Right ventricle myocardium inferior (tissue), 1 donor: ENCODE measurements at places on chromosomes 1 and 21.
A peak's percentile ranks its signal among the peaks of the same experiment; 100 is the strongest.

DNA sequence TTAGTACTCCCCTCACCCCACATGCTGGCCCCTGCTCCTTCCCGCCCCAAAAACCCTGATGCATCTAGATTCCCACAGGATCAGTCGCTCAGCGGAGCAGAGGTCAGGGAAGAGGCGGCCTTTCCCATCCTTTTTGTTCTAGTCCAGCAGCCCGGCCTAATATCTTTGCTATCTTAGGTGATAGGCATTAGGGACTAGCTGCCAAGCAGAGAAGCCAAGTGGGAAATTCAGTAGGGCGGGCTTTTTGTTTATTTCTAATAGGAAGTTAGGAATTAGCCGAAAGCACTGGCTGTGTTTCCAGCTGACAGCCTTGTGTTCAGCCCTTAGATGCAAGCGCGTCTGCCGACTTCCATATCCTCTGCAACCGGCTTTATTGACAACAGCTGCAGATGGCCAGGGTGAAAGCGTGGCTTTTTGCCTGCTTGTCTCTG is 59.0 kb upstream of the BCAR3 start:
- no peak for DNase-seq

DNA sequence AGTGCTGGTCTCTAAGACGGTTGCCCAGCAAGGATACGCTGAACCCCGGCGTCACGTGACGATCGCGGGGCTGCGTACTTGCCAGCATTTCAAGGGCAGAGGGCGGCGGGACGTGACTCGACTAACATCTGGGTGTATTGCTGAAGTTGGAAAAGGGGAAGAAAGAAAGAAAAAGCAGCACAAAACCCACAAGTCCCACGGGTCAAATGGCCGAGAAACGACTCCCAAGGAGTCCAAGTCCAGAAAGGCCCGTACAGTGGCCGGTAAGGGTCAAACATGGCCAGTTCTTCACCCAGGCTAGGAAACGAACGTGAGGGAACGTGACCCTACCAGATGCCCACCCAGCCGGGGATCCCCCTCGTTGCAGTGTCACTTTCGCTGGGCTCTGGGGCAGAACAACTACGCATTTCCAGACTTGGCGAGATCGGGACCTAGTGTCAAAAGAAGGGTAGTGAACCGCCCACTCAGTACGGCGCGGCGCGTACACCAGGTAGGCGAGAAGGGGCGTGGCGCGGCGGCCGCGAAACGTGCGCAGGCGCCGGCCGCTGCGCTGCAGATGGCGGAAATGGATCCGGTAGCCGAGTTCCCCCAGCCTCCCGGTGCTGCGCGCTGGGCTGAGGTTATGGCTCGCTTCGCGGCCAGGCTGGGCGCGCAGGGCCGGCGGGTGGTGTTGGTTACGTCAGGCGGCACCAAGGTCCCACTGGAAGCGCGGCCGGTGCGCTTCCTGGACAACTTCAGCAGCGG is at the start of the genes PPCS and ZMYND12:
PPCS (plus strand) TSS at position 534 of the 744 bp plus-strand sequence; CDS start at position 557, 23 bp downstream.
ZMYND12 (minus strand) TSS at position 13 of the 744 bp plus-strand sequence. CDS start 25 bp downstream, outside the sequence.
- peak; percentile 95 for DNase-seq

DNA sequence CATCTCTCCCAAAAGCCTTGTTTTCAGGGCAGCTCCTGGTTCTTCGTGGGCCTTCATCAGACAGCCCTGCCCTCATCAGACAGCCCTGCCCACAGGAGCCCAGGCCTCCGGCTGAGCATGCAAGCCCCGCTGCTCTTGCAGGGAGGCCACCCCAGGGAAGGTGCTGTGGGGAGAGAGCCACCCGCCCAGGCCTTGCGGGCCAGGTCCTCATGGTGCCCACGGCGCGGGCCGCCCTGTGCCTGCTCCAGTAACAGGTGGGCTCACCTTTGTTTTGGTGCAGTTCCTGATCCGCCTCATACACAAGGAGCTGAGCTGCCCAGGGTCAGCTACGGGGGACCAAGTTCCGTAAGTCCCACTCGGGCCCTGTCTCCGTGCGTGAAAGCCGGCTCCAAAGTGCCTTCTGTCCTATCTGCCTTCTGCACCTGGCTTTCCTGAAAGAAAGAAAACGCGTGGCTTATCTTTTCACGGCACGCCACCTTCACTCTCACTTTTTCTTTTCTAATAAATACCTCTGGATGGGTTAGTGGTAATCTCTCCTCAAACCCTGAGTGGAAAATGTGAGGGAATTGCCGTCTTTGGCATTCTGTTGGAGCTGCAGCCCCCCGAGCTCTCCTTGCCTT is 65.9 kb downstream of the SLC37A1 start:
- no peak for DNase-seq

GRCh38 chr1:71228742-71229365 is 148.0 kb upstream of the ZRANB2 start:
- DNase-seq, result no peak

DNA sequence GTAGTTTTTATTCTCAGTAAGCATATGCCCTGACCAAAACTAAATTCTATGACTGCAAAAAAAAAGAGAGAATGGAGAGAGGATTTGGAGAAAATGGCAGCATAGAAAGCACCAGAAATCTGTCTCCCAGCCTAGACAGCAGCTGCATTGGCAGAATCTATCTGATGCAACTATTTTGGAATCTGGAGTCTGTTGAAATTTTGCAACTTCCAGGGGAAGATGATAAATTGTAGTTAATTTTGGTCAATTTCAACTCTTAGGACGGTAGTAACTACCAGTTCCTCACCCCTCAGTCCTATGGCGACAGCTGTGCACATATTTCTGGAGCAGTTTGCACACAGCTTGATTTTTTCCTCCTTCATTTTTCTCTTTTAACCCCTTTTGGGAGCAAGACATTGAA is 10.9 kb downstream of the EXO5 start:
- no peak for DNase-seq

GRCh38 chr1:236576004-236576403 is 28.3 kb downstream of the HEATR1 start:
- DNase-seq, result no peak

DNA sequence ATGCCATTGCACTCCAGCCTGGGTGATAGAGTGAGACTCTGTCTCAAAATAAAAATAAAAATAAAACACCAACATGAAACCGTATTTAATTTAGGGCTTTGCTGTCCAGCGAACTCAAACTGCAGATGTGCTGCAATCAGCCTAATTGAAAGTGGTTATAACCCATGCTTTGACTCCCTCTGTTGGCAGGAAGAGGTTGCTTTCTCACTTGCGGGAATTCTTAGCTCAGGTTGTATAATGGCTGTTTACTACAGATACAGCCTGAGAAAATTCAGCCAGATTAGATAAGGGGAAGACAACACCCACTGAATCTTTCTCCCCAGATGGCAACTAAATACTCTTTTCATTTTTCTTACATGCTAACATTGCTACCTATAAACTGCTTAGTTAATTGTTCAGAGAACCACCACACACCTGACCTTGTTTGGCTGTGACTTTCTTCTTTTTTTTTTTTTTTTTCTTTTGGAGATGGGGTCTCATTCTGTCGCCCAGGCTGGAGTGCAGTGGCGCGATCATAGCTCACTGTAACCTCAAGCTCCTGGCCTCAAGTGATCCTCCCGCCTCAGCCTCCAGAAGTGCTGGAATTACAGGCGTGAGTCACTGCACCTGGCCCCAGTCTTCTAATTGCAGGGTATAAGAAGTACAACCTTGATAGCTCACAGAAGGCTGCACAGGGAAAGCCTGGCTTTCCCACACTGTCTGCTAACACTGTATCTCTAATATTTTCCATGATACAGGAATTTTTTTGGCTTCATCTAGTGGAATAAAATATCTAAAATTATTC is 34.6 kb downstream of the DNTTIP2 start:
- DNase-seq, result no peak

DNA sequence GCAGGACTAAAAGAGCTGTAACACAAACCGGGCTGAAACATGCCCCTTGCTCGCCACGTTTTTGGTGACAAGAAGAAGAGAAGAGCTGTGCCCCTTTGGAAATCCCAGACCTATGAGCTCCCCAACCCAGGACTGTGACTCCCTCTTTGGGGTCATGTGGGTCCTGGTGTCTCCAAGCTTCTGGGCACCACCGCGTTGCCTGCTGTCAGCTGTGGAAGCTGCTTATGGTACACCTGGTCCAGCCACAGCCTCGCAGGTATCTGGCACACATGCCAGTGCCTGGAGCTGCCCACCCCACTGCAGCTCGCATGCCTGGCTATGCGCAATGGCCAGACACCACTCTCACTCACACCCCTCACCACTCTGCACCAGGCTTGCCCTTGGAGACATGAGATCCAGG is 171.8 kb downstream of the MATN1 start:
- DNase-seq, result no peak

DNA sequence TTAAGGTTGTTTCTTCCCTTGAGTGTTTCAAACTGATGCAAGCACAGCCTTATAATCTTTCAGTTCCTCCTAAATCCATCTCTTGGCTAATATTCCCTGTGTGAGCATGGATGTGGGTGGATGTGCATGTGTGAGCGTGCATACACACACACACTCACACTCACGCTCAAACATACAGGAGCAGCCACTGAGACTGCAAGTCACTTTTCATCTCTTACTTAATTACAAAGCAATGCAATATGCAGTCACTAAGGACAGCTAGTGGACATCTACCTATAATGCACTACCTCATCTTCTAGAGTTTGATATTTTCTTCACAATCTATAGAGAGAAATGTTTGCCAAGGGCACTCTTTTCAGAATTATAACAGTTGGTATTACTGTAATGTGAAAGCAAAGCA is 1.4 kb downstream of the ESRRG start:
- no peak for DNase-seq

GRCh38 chr1:110308247-110308646 is 30.9 kb upstream of the RBM15 start:
- no peak for DNase-seq

GRCh38 chr21:38965910-38966504 is 160.3 kb downstream of the ETS2 start:
- no peak for DNase-seq

DNA sequence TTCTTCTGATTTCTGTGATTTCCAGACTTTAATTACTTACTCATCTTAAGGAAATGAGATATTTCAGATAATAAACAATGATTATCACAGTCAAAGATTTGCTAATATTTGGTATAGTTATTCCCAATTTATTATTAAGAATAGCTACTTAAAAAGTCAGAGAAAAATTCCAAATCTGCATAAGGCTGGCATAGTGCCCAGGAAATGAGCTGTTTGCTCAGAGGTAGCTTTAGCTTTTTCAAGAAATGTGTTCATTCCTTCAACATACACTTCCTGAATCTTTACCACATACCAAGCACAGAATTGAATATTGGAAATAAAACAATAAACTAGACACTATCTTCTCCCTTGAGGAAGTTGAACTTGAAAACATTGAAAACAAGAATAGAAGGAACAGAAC is 44.3 kb upstream of the KCNK1 start:
- DNase-seq, result no peak

DNA sequence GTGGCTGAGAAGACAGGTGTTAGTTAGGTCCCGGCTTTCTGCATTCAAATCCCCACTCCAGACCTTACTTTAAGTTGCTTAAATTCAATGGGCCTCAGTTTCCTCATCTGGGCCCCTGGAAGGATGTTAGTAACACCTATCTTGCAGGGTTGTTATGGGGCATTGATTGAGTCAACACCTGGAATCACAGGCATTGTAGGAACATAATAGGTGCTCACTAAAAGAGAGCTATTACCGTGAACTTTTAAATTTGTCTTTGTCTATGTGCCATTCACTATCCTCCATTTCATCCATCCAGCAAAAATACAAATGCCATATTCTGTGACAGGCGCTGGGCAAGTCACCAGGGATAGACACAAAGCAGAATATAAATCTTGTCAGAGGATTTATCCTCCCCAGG is 10.5 kb upstream of the MAPKAPK2 start:
- no peak for DNase-seq

DNA sequence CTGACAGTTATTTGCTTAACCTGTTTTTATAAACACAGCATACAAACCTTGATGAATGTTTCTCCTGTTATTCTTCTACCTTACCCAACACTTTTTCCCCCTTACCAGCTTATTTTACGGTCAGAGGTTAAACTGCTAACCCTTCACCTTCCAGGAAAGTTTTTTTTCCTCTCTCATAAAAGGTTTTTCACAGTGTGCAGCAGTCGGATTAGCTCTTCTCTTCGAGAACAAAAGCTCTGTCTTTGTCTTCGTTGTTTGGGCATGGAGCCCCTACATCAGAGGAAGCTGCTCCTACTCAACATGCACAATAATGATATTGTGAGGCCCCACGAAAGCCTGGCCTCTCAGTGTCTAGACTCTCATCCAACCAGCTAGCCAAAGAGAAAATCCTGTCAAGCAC is 42.0 kb downstream of the DENND1B start:
- no peak for DNase-seq

- DNase-seq, result peak; percentile 75
Observed at GRCh38 chr1:67685558-67686266, 711 bp downstream of the GADD45A start.

- DNase-seq, result no peak
Observed at GRCh38 chr1:35660581-35661473, 19.5 kb upstream of the PSMB2 start.

DNA sequence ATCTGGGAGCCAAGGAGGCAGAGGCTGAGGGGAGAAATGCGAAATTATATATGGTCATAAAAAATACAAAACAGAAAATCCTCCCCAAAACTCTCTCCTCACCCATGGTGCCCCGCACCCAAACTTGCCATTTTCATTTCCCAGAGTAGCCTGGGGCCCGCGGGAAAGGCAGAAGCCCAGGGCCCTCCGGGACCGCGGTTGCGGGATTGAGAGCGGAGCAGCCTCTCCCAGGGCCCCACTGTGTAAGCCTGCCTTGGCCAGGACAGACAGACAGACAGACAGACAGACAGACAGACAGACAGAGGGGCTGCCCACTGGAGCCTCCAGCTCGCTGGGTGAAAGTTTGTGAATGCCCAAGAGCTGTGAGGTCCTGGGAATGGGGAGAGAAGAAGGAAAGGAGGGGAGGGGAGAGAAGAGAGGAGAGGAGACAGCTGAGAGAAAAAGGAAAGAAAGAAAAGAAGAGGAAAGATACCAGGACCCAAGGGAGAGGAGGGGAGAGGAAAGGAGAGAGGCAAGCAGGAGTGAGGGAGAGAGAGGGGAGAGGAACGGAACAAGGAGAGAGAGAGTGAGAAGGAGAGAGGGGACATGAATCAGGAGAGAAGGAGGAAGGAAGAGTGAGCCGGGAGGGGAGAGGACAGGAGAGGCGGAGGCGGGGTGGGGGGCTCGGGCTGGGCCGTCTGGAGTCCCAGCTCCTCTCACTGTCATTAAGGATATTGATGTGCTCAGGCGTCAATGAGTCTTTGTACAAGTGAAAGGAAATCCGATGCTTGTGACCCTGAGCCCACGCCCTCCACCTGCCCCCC is 69.3 kb upstream of the CASZ1 start:
- DNase-seq, result no peak

GRCh38 chr1:228198977-228199590 is 8.8 kb upstream of the OBSCN start:
- no peak for DNase-seq

GRCh38 chr1:94714152-94714551 is 106.0 kb upstream of the SLC44A3 start:
- DNase-seq, result no peak

- no peak for DNase-seq
Observed at GRCh38 chr1:51567653-51568052, 48.6 kb upstream of the EPS15 start.
